Mesenteric fat pad (tissue), 1 donor: ENCODE measurements at places on chromosomes 1 and 21.
A peak's percentile ranks its signal among the peaks of the same experiment; 100 is the strongest.

DNA sequence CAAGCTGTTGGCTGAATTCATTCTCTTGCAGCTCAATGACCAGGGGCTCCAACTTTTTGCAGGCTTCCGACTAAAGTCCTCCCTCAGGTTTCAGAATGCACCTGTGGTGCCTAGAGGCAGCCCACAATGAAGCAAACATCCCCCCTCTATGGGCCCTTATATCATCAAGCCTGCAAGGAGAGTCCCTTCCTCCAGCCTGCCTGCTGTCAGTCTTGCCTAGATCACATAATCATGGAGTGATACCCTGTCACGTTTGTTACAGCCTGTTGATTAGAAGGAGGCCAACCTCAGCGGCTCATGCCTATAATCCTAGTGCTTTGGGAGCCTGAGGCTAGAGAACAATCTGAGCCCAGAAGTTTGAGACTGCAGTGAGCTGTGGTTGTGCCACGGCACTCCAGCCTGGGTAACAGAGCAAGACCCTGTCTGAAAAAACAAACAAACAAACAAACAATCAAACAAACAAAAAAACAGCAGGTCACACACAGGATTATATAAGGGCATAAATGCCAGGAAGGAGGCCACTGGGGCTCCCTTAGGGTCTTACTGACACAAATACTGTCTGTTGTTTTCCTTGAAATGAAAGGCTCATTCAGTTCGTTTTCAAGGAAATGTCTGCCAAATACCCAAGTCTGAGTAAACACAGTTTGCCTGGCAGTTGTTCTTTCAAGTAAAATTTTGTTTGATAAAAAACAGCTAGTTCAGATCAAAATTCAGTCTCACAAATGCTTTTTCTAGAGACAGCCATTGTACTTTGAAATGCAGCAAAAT lies 4.7 kb upstream of the SPRR3 start:
- DNase-seq, result no peak

DNA sequence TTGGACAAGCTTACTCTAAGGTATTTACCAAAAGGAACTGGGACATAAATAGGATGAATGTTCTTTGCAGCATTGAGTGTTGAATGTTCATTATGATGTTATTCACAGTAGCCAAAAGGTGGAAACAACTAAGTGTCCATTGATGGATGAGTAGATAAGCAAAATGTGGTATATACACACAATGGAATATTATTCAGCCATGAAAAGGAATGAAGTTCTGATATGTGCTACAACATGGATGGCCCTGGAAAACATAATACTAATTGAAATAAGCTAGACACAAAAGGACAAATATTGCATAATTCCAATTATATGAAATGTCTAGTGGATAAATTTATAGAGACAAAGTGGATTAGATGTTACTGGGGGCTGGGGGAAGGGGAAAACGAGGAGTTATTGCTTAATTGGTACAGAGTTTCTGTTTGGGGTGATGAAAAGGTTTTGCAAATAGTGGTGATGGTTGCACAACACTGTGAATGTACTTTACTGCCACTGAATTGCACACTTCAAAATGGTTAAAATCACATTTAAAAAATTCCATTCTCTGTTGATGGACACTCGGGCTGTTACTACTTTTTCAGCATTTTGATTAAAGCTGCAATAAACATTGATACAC lies 2.9 kb downstream of the MTARC1 start:
- DNase-seq, result no peak

DNA sequence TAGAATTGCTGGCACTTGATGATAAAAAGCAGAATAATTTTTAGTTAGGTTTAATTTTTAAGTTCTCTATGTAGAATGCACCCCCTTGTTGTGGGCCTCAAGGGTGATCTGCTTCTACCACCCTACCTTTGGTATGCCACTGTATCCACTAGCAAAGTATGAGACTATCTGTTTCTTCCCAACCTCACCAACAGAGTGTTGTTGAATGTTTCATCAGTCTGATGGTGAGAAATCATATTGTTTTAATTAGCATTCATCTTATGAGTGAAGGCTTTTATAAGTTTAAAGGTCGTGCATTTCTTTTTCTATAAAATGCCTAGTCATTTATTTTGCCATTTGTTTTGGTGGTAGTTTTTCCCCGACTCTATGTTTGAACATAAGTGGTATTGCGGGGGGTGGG lies 141.0 kb downstream of the MAGI3 start:
- no peak for DNase-seq

GRCh38 chr1:154440036-154440804 lies 35.1 kb downstream of the IL6R start:
- DNase-seq, result no peak

GRCh38 chr1:150176593-150176992 lies 26.9 kb downstream of the PLEKHO1 start:
- DNase-seq, result no peak

GRCh38 chr21:44455524-44456213 lies 359 bp downstream of the LRRC3 start:
- DNase-seq, result no peak

- DNase-seq, result no peak
These were observed 37.3 kb downstream of the COL24A1 start for GRCh38 chr1:86119214-86119764.

- peak; percentile 39 for DNase-seq
These were observed 20.7 kb downstream of the NGF start for GRCh38 chr1:115317101-115318012.

GRCh38 chr1:232653789-232654188 lies 23.9 kb upstream of the SIPA1L2 start:
- no peak for DNase-seq

- no peak for DNase-seq
These were observed 1.6 kb downstream of the ADAM15 start for GRCh38 chr1:155052439-155053395.

GRCh38 chr1:235236128-235236527 lies 75.1 kb upstream of the RBM34 start:
- DNase-seq, result no peak

DNA sequence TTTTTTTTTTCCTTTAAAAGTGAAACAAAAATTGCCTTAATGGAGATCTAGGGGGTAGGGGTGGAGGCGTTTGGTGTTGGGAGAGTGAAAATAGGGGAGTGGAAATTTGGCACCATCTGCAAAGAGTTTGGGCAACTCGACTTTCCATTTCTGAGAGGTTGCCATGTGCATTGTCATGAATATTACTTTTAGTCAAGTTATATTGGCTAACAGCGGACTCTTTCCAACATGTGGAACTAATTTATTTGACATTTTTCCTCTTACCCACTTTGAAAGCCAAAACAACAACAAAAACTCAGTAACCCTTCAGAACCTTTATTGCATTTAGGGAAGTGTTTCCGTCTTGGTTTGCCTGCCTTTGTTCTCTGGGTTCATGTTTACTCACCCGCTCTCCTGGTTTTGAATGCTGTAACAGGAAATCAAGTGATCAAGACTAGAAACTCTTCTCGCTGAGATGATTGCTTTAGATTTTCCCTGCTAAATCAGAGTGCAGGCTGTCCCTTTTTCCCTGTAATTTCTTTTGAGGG lies 70.4 kb downstream of the CACHD1 start:
- no peak for DNase-seq

- no peak for DNase-seq
These were observed 35.2 kb upstream of the PRDM15 start for GRCh38 chr21:41914358-41914757.

DNA sequence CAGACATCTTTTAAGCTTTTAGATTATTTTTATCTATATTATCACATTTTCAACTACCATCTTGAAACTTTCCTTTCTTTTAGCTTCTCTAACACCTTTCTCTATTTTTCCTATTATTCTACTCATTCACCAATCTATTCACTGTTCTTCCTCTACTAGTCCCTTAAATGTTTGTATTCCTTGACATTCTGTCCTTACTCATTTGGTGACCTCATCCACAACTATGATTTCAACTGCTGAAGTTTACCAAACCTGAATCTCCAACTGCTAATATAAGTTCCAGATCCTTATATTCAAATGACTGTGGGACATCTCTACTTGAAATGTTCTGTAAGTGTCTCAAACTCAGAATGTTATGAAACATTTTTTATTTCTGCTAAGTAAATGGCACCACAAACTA lies 49.2 kb downstream of the TUT4 start:
- DNase-seq, result no peak

DNA sequence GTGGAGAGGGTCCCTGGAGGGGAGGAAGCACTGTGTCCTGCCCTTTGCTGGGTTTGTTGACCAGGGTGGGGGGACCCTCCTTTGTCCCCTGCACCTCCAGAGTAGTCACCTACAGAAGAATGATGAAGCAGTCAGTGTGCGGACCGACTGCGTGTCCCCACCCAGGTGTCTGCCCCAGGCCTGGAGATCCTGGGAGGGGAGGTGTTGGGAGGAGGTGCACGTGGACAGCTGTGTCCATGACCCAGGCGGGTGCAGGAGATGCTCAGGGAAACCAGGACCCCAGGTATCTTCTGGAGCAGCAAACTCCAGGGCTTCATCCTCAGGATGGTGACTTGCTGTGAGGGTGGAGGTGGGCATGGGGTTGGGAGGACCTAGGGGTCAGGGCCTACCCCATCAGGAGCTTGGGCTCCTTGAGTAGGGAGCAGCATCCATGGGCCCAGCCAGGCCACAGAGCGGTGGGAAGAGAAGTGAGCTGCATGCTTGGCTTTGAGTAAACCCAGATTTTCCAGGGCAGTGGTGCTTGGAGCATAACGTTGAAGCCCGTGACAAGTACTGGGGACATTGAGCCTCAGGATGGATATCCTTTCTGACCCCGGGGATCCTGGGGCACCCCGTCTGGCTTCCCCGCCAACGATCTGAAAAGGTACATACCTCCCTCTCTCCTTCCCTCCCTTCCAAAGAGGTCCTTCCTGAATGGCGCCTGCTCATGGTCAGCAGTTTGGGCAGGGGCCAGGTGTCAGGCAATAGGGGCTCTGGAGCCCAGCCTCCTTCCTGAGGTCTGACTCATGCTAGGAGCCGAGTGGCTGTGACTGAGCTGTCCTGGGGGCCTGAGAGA lies 13.7 kb downstream of the ACTRT2 start:
- peak; percentile 72 for DNase-seq

- no peak for DNase-seq
These were observed 6.4 kb upstream of the SDC3 start for GRCh38 chr1:30914931-30915330.

- DNase-seq, result no peak
These were observed 59.8 kb downstream of the IL12RB2 start for GRCh38 chr1:67367370-67368045.

- DNase-seq, result no peak
These were observed 277.0 kb upstream of the BRINP3 start for GRCh38 chr1:190754666-190755065.

DNA sequence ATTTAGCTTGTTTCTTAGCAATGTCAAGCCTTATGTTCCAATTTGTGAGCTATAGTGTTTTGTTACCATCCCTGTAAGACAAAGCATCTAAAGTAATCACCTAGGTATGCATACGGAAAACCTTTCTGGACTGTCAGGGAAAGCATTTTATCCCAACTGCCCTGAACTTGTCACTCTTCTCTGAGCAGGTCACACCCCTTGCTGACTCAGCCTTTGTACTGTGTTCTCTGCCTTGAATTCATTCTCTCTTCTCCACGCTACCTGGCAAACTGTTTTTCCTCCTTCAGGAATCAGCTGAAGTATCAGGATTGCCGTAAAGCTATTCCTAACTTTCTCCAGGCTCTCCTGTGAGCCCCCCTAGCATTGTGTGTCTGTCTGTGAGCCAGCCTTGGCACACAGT lies 54.2 kb downstream of the PBX1 start:
- no peak for DNase-seq

- DNase-seq, result no peak
These were observed 247.0 kb downstream of the PTBP2 start for GRCh38 chr1:96968541-96968940.

DNA sequence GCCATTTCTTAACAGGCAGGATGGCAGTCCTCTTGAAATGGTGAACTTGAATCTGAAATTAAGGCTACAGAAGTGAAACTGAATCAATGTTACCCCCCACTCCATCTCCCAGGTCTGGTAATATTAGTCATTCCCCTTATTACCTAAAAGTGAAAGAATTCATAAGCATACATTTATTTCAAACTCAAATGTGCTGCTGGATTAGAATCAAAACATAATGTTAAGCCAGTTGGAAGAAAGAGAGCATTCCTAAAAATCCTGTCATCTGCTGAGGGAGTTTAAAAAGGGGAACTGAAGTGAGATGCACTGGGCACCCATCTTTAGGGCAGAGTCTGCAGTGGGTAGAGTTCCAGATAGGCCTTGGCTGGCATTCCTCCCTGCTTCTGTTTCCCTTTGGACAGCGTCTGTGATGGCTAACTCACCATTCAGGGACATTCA lies 17.4 kb downstream of the KIAA0319L start:
- DNase-seq, result no peak

DNA sequence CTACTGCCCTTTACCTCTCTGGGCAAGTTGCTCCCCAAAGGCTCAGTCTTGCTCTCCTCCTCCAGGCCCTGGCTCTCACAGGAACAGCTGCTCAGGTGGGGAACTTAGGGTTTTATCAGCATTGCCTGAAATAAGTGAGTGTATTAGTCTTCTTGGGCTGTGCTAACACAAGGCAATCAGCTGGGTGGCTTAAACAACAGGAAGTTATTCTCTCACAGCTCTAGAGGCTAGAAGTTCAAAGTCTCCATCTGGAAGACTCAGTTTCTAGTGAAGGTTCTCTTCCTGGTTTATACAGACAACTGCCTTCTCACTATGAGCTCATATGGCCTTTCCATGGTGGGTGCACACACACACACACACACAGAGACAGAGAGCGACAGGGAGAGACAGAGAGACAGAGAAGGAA lies 2.8 kb upstream of the CD1C start:
- DNase-seq, result no peak

DNA sequence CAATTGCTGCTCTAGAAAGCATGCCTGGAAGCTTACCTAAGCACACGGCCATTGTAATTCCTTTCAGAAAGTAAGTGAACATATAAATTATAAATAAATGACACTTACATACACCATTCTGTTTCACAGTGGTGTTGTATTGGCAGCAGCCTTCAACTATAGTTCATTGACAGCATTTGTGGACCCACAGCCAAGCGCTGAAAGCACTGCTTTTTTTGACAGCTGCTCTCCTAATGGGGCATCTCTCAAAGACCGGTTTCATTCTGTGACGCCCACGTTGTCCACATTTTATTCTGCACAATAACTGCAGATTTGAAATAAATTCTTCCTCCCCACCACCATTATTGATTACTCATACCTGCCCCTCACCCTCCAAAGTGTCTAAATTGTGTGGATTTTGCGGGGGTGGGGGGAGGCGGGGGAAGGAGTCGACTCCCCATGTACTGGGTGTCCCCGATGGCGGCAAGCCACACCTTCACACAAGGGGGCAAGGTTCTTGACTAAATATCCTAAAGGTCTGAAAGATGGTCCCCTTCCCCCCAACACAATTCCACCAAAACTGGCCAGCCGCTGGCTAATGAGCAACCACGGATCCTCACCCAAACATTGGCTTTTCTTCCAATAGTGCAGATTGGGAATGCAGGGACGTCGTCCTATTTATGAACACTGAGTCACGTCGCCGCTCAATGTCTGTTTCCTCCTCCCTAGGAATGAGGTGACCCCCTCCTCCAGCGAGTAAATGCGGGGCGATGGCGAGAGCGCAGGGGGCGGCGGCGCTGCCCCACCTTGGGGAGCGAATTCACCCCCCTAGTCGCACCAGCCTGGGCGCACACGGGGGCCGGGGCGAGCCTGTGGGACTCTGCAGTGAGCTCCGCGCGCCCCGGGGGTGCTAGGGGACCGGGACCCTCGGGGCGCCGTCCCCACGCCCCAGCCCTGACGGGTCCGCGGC lies 960 bp downstream of the RCAN1 start:
- no peak for DNase-seq
